ENCODE measurements at places on chromosomes 2 and 18.

- no peak for DNase-seq
Measured at GRCh38 chr2:110946902-110947301, 173.8 kb upstream of the BCL2L11 start.

- no peak for DNase-seq
Measured at GRCh38 chr2:130821867-130822266, 14.8 kb upstream of the ARHGEF4 start.

DNA sequence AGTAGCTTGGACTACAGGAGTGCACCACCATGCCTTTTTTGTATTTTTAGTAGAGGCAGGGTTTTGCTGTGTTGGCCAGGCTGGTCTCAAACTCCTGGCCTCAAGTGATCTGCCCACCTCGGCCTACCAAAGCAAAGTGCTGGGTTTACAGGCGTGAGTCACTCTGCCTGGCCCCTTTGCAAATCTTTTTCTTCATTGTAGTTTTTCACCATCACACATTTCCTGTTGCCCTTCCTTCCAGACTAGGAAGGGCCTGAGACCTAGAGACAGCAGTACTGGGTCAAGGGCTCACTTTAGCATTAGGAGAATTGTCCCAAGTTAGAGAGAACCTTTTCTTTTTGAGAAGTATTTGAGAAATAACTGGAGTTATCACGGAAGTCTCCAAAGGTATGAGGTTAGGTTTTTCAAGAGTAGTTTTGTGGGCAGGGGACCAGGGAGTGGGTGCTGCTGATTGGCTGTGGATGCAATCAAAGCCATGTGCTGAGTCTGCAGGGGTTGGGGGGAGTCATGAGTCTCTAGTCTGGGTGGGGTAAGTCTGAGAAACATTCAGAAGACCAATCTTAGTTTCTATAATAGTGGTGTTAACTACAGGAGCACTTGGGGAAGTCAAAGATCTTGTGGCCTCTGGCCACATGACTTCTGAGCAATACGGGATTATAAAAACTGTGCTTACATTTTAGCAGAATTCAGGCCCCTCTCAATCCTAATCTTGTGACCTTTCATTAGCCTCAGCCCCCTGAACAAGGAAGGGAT is 23.7 kb downstream of the B3GNT2 start:
- no peak for DNase-seq

- no peak for DNase-seq
Measured at GRCh38 chr2:230700447-230700846, 12.2 kb upstream of the CAB39 start.

GRCh38 chr2:195536906-195537305 is 120.1 kb upstream of the SLC39A10 start:
- DNase-seq, result no peak

GRCh38 chr2:6073191-6074088 is 381.3 kb downstream of the SOX11 start:
- DNase-seq, result peak; percentile 79

GRCh38 chr2:237025090-237025865 is 60.4 kb upstream of the COPS8 start:
- DNase-seq, result peak; percentile 42

DNA sequence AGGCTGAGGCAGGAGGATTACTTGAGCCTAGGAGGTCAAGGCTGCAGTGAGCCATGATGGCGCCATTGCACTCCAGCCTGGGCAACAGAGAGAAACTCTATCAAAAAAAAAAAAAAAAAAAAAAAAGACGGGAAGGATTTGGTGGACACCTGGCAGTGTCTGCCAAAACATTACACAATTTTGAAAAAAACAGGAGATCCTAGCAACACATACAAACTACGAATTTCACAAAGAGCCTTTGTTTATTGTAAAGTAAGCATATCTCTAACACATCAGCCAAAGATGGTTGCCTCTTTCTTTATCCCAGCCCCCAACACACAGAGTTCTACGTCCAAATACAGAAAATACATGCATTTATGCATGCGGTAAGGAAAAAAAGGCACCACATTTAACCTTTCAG is 7.6 kb downstream of the GPR45 start:
- DNase-seq, result peak; percentile 18

GRCh38 chr2:230582851-230583283 is 129.8 kb upstream of the CAB39 start:
- DNase-seq, result no peak

GRCh38 chr2:1455466-1455865 is 42.2 kb downstream of the TPO start:
- DNase-seq, result no peak

DNA sequence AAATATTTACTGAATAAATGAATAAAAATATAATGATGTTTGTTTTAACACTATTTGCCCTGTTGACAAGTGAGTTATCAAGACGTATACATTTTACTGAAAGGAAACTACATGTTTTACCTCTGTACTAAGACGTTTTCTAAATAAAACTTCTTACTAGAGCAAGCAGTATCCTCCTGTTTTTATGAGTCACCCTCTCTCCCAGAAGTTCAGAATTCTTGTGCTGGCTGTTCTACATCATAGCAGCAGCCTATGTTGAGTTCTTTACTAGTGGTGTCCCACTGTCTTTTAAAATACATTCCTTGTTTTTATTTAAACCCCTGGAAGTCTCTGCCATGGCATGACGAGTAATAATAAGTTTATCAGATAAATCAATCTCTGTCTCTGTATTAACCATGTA is 297.4 kb downstream of the CALCRL start:
- no peak for DNase-seq

DNA sequence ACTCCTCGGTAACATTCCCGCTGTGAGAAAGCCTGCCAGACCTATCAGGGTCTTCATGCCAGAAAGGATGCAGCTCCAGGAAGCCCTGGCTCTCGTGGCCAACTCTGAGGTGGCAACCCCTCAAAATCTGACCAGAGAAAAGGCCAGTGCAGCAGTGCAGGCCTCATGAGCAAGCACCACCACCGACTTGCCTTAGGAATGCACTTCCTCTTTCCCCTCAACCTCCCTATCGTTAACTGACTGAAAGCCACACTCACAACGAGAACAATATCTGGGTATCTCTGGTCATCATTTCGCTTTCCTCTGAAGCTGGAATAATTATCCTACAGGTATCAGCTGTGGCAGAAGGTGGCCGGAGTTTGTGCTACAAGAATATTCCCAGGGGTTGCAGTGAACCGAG is 101.4 kb upstream of the POU3F3 start:
- no peak for DNase-seq

DNA sequence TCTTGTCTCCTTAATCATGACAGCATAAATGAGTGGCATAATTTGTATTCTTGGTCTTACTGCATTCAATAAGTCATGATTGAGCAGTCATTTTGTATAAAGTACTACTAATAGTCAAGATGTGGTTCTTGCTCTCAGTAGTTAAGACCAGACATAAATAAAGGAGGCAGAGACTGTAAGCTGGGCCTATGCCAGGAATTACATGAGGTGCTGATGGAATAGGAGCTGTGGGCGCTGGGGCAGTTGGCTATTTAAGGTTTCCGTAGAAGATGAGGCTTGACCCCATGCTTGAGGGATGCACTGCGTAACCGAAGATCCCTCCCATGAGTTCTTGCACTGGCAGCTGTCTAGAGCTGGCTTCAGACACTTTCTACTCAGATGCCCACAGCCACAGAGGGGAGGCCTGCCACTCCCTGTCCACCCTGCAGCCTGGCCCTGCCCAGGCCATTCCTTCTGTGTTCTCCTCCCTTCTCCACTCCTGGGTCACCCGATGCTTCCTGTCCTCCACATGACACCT is 150.9 kb upstream of the REV1 start:
- no peak for DNase-seq

GRCh38 chr2:65022189-65022588 is 33.0 kb downstream of the SLC1A4 start:
- DNase-seq, result no peak

- DNase-seq, result no peak
Measured at GRCh38 chr2:56812432-56812831, 628.6 kb downstream of the CCDC85A start.

DNA sequence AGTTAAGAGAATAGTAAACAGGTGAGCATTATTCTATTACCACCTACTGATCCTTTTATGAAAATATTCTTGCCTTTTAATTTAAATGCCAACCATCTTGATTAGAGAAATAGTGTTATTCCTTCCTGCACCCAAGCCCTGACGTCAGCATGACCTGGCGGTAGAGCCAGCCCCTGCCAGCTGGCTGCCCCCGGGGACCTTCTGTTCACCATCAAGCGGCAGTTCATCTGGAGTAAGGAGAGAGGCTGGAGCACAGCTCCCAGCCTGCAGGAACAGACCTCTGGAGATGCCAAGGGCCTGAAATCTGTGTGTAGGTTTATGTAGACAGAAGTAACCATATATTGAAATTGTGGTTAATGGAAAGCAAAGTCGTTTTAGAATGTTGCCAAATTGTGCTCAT is 171.8 kb downstream of the GBX2 start:
- no peak for DNase-seq

DNA sequence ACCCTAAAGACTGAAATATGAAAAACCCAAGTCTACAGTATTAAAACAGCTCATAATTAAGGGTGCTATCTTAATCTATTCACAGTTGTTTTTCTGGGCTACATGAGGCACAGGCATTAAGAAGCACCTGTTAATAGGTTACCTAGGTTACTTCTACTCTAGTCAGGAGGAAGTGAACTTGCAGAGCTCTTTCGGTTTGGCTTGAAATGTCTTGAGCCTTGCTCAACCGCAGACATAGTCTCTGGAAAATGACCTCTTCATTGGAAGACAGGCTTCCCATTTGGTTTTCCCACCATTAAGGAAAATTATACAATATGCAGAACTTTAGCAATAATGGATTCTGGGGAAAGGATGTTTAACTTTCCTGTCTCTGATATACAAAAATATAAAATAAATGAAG is 142.3 kb upstream of the KCNJ3 start:
- DNase-seq, result peak; percentile 30
